ENCODE measurements at places on chromosomes 13 and 19.

- no peak for DNase-seq
Measured at GRCh38 chr13:39567569-39567968, 35.4 kb downstream of the LHFPL6 start.

DNA sequence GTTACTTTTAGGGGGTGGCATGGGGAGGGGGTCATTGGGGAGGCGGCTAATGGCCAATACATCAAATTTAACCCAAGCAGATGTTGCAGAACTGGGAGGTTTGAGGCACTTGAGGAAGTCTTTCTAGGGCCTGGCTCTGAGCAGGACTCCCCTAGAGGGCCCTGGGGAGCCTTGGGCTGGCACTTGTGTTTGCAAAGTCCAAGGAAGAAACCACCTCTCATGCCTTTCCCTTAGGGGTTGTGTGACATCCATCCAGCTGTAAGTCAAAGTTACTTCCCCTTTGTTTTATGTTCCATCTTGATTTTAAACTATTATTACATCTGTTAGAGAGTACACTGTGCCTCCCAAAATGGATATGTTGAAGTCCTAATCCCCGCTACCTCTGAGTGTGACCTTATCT lies 159.9 kb downstream of the KATNAL1 start:
- no peak for DNase-seq

DNA sequence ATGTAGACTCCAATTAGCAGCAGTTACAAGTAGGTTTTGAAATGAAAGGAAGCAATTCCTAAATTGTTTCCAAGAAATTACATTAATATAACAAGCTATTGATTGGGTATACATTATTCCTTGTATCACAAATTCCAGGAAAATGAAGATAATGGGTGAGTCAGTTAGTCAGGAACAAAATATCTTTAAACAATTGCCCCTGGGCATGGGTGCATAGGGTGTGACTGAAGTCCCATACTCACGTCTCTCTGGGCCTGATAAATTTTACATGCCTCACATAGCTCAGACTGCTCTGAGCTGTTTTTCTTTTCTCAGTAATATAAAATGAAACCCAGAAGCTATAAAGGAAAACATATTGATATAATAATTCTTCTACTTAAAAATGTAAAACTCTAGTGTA lies 87.8 kb downstream of the FNDC3A start:
- DNase-seq, result no peak

- no peak for DNase-seq
Measured at GRCh38 chr13:23748109-23748990, 140.8 kb downstream of the MIPEP start.

DNA sequence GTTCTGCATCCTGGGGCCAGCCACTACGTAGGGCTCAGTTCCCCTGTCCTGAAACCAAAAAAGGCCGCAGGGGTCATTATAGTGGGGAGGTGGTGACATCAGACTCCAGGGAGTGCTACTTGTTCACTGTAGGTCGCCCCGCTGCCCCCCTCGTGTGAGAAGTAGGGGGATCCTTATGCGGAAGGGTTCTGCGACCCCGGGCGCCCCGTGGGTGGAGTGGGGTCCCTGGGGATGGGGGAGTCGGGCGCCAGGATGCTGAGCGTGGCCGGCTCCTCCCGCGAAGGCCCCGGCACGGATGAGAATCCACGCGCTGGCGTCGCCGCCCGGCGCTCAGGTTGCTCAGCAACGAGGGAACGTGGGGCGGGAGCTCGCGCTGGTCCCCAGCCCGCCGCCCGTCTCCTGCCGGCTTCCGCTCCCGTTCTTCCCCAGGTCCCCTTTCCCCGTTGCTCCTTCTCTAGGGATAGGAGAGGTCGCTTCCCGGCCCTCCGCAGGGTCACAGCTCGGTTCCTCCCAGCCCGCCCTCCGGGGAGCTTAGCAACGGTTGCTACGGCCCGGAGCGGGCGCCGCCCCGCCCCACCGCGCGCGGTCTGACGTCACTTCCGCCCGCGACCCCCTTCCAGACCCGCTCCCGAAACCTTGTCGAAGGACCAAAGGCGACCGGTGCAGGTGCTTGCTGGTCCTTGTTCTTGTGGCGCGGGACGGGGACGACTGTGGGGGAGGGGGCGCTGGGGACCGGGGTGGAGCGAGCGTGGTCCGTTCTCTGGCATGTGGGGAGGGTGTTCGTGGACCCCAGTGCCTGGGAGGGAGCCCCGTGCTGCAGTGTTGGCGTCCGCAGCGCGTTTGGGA lies at the start of gene NAT14:
Gene NAT14, plus strand, starts transcription at position 596 of the 846 bp plus-strand sequence. CDS start 521 bp downstream, outside the sequence.
- peak; percentile 31 for DNase-seq

DNA sequence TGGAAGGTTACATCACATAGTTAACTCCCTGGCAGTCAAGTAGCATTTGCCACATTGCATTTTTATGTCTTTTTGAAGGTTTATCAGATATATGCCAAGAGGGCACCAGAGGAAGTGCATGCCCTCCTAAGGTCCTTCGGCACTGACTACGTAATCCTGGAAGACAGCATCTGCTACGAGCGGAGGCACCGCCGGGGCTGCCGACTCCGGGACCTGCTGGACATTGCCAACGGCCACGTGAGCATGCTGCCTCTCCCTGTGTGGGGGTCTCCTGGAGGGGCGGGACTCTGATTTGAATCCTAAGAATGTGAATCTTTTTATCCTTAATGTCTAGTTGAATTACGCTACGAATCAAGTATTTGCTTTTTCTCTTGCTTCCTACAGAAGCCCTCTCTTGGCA lies 74.8 kb downstream of the DPY19L3 start:
- no peak for DNase-seq

GRCh38 chr13:98534821-98535220 lies 42.1 kb downstream of the STK24 start:
- DNase-seq, result no peak

- DNase-seq, result no peak
Measured at GRCh38 chr19:18100710-18101109, 3.1 kb downstream of the MAST3 start.

GRCh38 chr13:96824140-96824539 lies 170.1 kb downstream of the OXGR1 start:
- DNase-seq, result peak; percentile 52

GRCh38 chr13:59686798-59687394 lies 476.8 kb downstream of the DIAPH3 start:
- DNase-seq, result no peak

DNA sequence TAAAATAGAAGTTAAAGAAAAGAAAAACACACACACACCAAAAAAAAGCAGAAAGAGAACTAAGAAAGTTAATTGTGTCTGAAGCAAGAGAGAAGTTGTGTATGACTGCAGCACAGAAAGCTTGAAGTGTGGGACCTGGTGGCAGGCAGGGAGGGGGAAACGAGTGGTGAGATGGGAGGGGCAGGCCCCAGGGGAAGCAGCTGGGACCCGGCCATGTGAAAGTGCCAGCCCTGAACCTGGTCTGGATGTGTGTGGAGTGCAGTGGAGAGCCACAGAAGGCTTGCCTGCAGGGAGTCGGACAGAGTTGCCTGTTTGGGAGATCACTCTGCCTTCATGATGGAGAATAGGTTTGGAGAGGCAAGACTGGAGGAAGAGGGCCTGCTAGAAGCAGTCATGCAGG lies 199.0 kb downstream of the GGACT start:
- no peak for DNase-seq

- DNase-seq, result no peak
Measured at GRCh38 chr13:48720621-48721020, 66.9 kb downstream of the CYSLTR2 start.

- DNase-seq, result no peak
Measured at GRCh38 chr19:55208880-55209692, at the start of gene PTPRH. Gene PTPRH (minus strand): TSS chr19:55209501. CDS start chr19:55209433, 68 bp downstream.

GRCh38 chr19:45215391-45216191 lies 29.6 kb downstream of the EXOC3L2 start:
- no peak for DNase-seq

GRCh38 chr13:21324803-21325202 lies 134.3 kb downstream of the ZDHHC20 start:
- DNase-seq, result peak; percentile 88

DNA sequence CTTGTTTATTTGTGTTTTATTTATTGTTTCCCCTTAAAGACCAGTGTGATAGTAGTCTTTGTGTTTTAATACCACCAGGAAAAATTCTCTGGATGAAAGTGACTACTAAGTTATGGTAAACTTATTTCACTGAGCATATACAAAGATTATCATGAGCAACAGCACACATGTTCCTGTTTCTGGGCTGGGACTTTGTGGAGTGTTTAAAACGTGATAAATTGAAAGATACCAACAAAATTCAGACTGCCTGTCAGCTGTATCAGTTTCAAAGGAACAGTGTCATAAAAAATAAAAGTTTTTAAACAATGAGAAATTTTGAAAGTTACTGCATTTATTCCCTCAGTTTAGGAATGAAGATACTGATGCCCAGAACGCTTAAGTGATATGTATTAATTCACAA lies 259.4 kb downstream of the DACH1 start:
- no peak for DNase-seq

GRCh38 chr13:28049880-28050875 lies 50.2 kb downstream of the FLT3 start:
- DNase-seq, result no peak

GRCh38 chr13:33512880-33513554 lies 227.5 kb upstream of the STARD13 start:
- DNase-seq, result no peak

- DNase-seq, result no peak
Measured at GRCh38 chr19:33621065-33621785, 528 bp upstream of the CHST8 start.

DNA sequence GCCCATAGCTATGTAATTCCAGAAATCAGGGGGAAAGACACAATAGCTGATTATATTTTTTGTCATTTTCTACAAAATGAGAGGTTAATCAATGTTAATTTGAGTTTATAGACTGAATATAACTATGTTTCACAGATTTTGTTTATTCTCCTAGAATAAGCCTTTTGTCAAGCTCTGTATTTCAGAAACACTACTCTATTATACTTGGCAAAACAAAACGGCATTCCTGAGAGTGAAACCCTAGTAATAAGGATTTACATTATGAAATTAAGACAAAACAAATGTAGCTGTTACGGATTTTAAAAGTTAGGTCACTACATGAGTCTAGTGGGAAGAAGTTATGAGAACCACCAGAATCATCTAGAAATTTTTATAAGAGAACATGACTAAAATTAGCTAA lies 334.2 kb downstream of the KLF12 start:
- DNase-seq, result no peak

DNA sequence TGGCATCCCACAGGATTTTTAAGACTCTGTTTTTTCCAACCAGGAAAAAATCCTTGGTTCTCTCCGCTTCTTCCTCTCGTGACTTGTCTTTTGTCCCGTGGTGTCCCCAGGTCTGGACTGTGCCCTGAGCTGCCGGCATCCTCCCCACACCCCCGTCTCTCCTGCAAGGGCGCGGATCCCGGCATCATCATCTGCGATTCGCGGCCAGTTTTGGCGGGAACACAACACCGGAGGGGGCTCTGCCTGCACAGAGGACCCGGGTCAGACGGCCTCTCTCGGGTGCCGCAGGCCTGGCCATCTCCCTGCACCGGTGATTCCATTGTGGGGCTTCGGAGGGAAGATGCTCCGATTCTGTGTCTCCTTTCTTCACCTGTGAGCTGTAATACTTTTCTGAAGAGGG lies 18.8 kb upstream of the GAS6 start:
- DNase-seq, result no peak

GRCh38 chr13:25776722-25777121 lies 275.1 kb downstream of the SHISA2 start:
- DNase-seq, result no peak

DNA sequence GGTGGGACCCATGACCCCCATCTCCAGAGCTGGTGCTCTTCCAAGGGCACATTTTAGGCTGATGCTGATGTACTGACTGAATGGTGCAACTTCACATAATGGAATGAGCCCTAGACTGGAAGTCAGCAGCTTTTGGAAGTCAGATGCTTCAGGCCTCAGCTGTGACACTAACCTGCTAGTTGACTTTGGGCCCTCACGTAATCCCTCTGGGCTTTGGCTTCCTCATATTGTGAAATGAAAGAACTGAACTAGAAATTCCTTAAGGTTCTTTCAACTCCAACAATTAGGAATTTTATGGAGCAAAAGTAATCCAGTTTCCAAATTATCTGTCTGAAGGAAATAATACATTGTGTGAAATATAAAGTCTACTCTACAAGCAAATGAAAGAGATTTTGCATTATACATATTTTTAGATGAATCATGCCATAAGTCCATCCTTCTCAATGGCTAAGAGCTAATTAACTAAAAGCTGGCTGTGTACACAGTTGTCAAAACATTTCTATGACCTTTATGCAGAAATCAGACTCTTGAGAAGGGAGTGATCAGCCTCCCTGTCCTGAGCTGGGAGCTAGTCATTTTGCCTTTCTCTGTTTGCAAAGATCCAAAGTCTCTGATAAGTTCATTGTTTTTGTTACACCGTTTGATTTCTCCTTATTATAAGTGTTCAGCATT lies 204.2 kb downstream of the DCLK1 start:
- no peak for DNase-seq

- DNase-seq, result no peak
Measured at GRCh38 chr19:7122701-7123100, 53.2 kb downstream of the ZNF557 start.

GRCh38 chr19:3369337-3370213 lies 3.2 kb downstream of the NFIC start:
- DNase-seq, result peak; percentile 88

DNA sequence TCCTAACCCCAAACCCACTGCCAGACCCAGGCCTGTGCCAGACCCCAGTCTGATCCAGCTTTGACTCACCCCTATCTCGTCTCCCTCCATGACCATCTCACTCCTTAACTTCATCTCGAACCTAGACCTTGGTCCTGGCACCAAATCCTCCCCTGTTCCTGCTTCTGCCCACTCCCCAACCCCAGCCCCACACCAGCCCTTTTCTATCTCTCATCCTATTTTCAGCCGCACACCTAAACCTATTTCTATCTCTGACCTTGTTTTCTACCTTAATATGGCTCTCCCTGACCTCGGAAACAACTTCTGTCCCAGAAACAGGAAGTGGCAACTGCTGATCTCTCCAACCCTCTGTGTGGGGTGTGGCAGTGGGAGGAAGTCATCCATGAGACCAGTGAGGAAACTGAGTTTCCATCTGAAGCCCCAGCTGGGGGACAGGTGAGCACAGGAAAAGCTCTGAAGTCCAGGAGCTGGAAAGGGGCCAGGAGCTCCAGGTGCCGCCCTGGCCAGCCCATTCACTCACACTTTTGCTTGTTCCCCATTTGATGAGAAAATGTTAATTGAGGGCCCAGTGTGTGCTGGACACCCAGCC lies 13.7 kb downstream of the PTH2 start:
- DNase-seq, result peak; percentile 70

GRCh38 chr13:44921246-44921877 lies 67.9 kb downstream of the NUFIP1 start:
- no peak for DNase-seq

GRCh38 chr13:49669735-49670309 lies 21.5 kb downstream of the EBPL start:
- peak; percentile 45 for DNase-seq

GRCh38 chr13:112205990-112206389 lies 139.0 kb downstream of the SOX1 start:
- DNase-seq, result no peak
